Urothelium cell line (cell line): ENCODE measurements at places on chromosomes 1 and 21.

GRCh38 chr1:168520052-168520751 lies 23.6 kb downstream of the XCL2 start:
- DNase-seq, result no peak

- no peak for DNase-seq
Observed at GRCh38 chr21:16504766-16505165, 775.0 kb downstream of the USP25 start.

GRCh38 chr1:107795994-107796393 lies 169.0 kb downstream of the VAV3 start:
- no peak for DNase-seq

DNA sequence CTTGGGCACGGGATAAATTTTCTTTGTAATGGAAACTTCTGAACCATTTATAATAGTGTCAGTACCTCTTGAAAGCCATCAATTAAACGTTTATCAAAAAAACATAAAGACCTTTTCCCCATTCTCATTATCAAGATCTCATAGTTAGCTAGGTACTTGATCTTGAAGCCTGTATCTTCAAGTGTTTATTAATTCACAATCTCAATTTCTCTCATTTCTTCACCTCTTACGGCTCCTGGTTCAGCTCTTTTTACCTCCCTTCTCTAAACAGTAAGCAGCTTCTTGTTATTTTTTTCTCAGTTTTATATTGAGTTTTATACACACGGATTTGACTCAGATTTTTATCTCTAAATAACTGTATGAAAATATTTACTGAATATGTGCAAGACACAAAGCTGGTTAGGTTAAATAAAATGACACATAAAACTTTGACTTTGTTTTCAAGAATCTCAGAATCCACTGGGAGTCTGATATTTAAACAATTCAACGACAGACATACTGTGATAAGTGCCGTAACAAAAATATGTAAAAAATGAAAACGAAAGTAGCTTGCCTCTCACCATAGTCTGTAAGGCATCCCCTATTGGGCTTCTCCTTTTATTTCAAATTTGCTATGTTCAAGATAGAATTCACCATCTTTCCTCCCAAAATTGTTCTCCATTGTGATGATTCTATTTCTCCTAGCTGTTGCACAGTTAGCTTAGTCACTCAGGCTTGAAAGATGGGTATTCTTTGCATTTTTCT lies 411.6 kb upstream of the ZRANB2 start:
- DNase-seq, result no peak

GRCh38 chr1:84939151-84939550 lies 46.1 kb upstream of the LPAR3 start:
- no peak for DNase-seq

DNA sequence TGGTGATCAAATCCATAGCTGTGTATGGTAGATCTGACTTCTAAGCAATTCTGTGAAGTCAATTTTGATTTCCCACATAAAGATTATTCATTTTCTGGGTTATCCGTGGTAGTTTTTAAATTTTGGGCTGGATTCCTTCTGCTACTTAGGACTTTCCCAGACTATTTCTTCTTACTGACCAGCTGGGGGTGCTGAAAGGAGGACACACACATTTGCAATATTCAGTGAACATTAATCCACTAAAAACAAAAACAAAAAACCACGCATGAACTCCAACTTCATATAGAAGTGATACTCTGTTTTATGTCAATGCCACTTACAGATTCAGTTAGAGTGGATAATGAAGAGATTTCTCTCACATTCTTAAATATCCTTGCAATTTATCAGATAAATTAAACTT lies 105.4 kb downstream of the KCTD3 start:
- DNase-seq, result no peak

DNA sequence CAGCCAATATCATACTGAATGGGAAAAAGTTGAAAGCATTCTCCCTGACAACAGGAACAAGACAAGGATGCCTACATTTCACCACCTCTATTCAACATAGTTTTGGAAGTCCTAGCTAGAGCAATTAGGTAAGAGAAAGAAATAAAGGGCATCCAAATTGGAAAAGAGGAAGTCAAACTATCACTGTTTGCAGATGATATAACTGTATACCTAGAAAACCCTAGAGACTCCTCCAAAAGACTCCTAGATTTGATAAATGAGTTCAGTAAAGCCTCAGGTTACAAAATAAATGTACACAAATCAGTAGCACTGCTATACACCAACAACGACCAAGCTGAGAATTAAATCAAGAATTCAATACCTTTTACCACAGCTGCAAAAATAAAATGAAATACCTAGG lies 171.3 kb upstream of the HP1BP3 start:
- DNase-seq, result no peak
